ENCODE measurements at places on chromosomes 5 and 9.

GRCh38 chr9:126113756-126114408, 212.7 kb upstream of the MVB12B start:
- no peak for DNase-seq

DNA sequence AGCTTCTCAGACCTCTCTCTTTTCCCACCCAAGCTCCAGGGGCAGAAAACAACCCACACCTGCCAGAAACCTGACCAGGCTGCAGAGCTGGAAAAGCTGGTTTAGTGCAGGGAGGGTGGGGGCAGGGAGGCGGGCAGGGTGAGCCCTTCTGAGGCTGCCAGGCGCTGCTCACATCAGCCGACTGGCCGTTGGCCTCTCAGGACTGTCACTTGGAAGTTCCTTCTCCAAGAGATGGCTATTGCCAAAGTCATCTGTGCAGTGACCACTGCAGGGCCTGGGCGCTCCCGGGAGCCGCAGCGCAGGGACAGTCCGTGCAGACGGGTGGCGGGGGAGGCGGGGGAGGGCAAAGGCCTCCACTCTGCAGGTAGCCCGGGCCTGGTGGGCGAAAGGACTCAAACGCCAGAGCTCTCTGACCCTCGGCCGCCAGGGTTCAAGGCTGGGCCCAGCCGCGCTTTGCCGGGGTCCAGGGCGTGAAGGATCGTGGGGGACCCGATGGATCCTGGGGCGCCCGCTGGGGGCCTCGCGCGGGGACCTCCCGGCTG, 205.0 kb upstream of the IER5L start:
- DNase-seq: no peak

GRCh38 chr9:134809292-134809691, 71.3 kb upstream of the FCN2 start:
- DNase-seq: no peak

- no peak for DNase-seq
Observed at GRCh38 chr5:45385321-45386058, 310.7 kb downstream of the HCN1 start.

- DNase-seq: no peak
Observed at GRCh38 chr5:11426442-11426841, 477.8 kb downstream of the CTNND2 start.

- peak; percentile 6 for DNase-seq
Observed at GRCh38 chr9:100426530-100427365, at the start of gene MSANTD3. Gene MSANTD3 (plus strand): TSS chr9:100427143. CDS start chr9:100441939, 14,796 bp downstream.

GRCh38 chr5:164501344-164501743, 995.9 kb downstream of the MAT2B start:
- no peak for DNase-seq

DNA sequence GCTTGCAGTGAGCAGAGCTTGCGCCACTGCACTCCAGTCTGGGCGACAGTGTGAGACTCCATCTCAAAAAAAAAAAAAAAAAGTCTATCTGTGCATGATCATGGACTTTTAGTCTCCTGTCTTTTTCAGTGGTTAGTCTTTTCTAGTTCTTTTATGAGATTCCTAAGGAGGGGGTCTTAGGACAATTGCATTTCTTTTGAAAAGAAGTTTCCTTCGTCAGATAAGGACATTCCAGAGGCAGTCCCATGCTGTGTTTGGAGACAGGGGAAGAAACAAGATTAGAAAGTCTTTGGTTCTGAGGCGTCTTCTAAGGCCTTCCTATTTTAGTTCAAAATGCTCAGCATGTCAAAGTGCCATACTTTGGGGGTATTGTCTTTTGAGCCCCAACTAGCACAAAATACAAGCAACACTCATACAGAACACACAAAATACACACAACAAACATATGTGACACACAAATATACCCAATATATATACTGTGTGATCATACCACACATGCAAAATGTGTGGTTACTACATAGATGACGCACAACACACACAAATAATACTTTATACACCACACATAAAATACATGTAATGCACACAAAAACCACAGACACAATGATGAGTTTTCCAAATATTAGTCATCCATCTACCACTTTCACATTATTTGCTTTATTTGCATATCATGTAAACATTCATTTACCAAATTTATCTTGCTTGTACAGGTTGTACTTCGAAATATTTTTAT, 394.5 kb downstream of the SPATA31D1 start:
- DNase-seq: no peak

- DNase-seq: no peak
Observed at GRCh38 chr5:170097934-170098333, 7.8 kb upstream of the FOXI1 start.

GRCh38 chr5:96547486-96547885, 114.4 kb upstream of the PCSK1 start:
- DNase-seq: no peak

DNA sequence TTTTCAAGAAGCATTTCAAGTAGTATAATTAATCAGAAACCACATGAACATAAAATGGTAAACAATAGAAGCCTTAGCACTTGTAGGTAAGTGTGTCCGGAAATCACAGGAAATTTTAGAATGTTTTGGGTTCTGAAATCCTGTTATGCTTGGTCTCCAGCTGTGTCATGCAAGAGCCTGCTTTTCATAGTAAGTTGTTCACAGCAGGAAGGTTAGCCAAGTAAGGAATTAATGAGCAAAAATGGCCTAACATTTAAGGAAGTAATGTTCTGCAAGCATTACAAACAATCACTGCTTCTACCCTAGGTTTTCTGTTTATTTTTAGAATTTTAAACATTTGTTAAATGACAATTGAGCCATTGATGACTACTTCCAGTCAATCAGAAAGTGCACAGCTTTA, 669.5 kb downstream of the SLCO4C1 start:
- no peak for DNase-seq

DNA sequence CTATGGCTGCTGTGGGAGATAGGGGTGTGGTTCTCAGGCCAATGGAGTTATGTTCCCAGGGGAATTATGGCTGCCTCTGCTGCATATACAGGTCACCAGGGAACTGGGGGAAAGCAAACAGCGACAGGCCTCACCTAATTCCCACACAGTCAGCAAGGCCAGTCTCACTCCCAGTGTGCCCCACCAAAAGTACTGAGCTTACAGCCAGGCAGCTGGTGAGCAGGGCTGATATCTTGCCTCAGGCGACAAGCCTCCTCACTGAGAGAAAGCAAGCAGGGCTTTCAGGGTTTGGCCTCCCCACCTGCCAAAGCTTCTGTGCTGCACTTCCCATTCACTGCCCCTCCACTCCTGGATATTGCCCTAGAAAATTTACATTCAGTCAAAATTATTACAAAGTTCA, 273.8 kb upstream of the TARS1 start:
- no peak for DNase-seq

- DNase-seq: no peak
Observed at GRCh38 chr5:150208187-150209098, 18.6 kb downstream of the SLC6A7 start.

DNA sequence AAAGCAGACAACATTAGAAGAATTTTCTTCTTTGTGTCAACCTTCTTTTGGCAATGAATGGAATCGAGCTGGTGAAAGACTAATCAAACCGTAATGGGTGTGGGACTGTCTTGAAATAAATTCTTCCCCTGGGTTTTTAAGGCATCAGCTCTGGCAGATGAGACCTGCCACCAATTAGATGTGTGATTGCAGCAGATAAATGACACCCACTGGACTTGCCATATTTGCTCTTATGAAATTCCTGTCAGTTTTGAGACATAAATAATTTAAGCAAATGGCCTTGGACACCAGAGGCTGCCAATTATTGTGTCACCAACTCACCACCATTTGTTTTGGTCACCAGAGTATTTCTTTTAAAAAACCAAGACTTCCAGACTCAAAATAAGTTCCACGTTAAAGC, 135.9 kb upstream of the RGMB start:
- no peak for DNase-seq

DNA sequence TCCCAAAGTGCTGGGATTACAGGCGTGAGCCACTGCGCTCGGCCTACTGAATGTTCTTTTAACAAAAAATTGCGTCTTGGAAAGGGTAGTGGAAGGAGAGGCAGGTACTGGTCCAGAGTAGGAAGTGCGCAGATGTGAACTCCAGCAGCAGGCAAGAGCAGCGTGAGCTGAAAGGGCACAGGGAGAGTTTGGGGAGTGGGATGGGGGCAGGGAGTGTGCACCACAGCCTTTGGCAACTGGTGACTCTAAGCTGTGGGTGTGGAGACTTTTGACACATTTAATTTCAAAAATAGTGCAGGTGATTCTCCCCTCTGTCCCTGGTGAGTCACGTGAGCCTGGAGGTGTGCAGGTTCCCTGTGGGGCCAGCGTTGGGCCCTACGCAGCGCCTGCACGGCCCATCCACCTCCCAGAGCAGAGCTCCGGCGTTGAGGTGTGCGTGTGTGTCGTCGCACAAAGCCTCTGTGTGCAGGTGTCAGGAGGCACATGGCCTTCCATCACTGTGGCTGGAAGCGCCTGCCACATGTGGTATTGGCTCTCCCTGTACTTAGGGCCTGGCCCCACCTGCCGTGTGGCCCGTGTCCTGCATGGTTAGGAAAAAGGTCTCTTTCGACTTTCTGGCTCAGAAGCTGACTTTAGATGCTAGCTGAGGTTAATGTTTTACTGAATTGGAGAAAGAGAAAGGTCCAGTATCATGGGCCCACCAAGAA, 11.5 kb downstream of the SQSTM1 start:
- no peak for DNase-seq

DNA sequence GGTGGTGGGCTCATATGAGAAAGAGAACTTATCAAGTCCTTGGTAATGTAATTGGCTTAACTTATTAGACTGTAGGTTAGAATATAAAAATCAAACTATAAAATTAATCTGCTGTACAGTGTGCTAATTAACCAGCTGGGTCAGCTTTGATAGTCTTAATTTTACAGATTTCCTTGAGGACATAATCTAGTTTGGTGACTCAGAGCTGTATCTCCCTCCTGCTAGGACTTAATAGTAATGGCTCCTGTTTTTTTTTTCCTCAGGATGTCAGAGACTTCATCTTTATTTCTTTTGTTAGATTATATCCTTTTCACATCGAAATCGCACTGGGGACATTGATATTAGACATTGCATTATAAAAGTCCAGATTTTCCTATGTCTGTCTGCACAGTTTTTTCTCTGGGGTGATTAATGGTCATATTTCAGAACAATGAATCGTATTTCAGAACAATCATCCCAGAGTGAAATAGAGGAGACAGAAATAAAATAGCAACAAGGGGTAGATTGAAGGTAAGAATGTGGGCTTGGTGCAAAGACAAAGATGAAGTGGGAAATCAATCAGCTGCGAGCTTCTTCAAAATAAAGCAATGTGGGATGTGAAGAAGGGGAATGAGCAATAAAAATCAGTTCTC, 346.4 kb upstream of the RIOK2 start:
- no peak for DNase-seq

GRCh38 chr5:180301253-180301652, 9.4 kb upstream of the MAPK9 start:
- DNase-seq: no peak

- DNase-seq: no peak
Observed at GRCh38 chr9:78386773-78387172, 89.8 kb downstream of the PSAT1 start.

- no peak for DNase-seq
Observed at GRCh38 chr5:137753691-137754187, 424 bp downstream of the HNRNPA0 start.

DNA sequence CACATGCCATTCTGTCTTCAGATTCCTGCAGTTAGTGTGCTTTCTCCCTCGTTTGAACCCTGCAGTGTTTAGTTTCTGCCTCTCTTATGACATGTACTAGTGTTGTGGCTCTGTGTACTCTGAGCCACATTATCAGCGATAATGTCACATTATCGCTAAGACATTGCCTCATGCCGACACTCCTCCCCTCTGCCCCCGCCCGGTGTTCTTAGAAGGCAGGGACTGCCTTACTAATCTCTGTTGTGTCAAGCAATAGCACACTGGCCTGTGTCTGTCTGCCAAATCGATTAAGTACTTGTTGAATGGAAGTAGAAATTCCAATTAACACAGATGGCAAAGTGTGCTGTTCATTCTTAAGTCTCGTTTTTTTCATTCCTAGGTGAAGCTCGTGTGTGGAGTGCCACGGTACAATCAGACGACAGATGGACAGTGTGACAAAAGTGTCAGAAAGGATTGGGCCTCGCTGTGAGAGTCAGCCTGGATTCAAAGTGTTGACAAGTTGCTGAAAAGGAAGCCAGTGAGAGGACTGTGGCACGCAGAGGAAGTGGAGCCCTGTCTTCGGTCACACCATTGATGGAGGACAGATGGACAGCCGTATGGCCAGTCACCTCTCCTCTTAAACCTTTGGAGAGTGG, 10.5 kb downstream of the PIK3R1 start:
- no peak for DNase-seq

DNA sequence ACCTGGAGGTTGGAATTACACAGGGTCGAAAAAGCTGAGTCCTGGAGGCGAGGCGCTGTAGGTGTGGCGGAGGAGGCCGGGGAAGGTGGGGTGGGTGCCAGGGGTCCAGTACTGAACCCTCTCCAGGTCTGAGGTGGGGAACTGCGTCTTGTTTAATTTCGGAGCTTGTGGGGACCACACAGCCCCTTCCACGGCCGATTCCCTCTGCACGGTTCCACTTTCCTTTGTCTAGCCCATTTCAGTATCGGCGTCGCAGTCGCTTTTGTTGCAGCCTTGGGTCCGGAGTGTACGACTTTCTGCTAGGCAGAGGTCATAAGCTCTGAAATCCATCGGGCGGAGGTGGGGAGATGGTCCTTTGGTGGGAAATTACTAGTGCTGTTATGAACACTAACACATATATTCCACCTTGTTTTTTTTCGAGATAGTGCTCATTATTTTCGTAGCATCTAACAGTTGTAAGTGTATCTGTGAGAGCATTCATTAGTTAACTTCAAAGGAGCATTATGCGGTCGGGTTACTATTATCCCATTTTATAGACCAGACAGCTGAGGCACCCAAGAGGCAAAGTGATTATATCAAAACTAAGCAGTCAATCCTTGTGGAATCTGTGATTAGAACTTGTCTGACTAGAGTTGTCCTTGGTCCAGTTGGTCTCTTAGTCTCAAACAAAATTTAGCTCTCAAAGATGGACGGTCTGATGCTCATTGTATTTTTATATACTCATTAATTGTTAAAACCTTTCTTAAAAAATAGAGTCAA, 737 bp downstream of the RNF180 start:
- no peak for DNase-seq

GRCh38 chr5:143117821-143118220, 285.7 kb downstream of the NR3C1 start:
- no peak for DNase-seq

- no peak for DNase-seq
Observed at GRCh38 chr9:93960971-93961841, 6.1 kb upstream of the BARX1 start.

- DNase-seq: no peak
Observed at GRCh38 chr9:113952676-113953075, 76.6 kb downstream of the ZNF618 start.

DNA sequence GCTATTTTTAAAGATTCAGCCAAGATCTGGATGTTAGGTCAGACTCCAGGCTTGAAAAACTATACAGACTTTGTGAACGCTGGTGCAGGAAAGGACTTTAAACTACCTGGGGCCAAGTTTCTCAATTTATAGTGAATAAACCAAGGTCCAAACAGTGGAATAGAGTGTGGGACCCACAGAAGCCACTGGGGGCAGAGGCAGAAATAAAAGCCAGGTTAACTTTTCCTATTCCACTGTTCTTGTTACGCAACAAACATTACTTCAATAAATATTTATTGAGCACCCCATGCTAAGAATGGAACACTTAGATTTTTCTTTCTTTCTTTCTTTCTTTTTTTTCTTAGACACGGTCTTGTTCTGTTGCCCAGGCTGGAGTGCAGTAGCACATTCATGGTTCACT, 11.0 kb upstream of the HAVCR1 start:
- DNase-seq: no peak

All from stimulated activated CD8-positive, alpha-beta memory T cell treated with anti-CD3 and anti-CD28 coated beads, Interleukin-15, amount 100 ng/mL, for 1 hour (primary cell).